Hematopoietic multipotent progenitor cell (in vitro differentiated cells): ENCODE measurements at places on chromosomes 1 and 21.

GRCh38 chr1:221862971-221863370, 121.1 kb upstream of the DUSP10 start:
- no peak for DNase-seq

DNA sequence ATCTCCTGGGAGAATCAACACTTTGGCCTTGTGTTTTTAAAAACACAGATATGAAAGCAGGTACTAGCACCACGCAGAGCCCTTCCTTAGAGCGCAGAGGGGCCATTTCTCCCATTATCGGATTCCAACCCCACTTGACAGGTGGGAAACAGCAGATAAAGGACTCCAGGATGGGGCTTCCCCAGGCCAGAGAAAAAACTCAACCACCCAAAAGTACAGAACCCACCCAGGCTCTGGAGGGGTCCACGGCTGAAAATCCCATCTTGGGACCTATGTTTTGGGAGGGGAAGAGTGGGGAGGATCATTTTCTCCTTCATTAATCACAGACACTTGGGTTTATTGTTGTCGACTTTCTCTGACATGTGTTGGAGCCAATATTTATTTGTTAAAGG, 27.1 kb upstream of the COL18A1 start:
- DNase-seq = no peak

DNA sequence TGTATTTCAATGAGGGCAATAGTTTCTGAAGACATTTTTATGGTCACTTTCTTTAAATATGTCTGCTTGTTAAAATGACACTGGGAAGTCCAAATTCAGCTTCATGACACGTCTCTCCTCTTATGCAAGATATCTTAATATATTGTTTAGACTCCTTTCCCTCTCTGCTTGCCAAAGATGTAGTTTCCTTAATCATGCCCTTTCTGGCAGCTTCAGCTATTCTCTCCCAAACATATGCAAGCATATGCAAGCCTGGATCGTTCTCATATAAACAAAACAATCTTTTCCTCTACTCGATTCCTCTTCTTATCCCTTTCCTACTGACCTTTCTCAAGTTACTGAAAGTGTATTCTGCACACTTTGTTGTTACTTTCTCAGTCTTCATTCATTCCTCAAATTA, 372.2 kb downstream of the PTBP2 start:
- no peak for DNase-seq

GRCh38 chr1:89462250-89462649, 62.4 kb upstream of the LRRC8B start:
- no peak for DNase-seq

- DNase-seq = no peak
These were observed 49.8 kb downstream of the SLC35D1 start for GRCh38 chr1:67004176-67004575.

- DNase-seq = peak; percentile 47
These were observed 26.7 kb downstream of the SLC2A1 start for GRCh38 chr1:42931911-42932422.

GRCh38 chr1:159756397-159756796, 24.4 kb upstream of the DUSP23 start:
- no peak for DNase-seq

DNA sequence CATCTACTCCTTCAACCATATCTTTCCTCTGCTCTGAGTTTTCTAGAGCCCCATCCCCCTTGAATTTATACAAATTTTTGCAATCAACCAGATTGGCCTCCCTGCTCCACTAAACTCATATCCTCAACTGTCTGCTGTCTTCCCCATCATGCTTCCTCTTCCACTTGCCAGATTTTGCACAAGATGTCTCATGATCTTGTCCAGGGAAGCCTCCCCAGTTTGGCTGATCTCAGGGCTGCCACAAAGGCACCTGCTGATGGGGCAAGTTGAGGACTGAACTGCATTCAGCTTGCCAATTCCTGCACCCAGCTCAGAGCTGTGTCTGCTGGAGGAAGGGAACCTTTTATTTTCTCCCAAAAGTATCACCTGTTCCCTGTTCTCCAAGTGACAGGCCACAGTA, 3.9 kb upstream of the KCNJ9 start:
- DNase-seq = no peak

DNA sequence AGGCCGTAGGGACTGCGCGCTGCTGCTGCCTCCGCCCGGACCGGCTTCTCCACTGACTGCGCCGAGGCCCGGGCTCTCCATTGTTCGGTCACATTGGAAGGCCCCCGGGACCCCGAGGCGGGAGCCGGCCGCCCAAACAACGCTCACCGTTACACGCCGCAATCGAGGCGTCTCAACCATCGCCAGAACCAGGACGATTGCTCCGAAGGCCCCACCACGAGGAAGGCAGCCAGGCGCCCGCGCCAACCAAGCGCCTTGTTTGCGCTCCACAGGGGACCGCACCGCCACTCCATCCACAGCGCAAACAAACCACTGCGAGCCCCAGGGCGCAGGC, 595 bp downstream of the GLUL start:
- no peak for DNase-seq
